K562 (cell line): ENCODE measurements at places on chromosomes 1 and 21. TPM values are rescaled to one million over a fixed set of nuclear protein-coding genes. Genes with fewer than 3 reads are reported as not detected.

The PDE9A gene
- total RNA-seq: 0.27 TPM in 1 of 2 replicates, not detected in the other

The CCDC28B gene
- total RNA-seq: 48.0 and 50.6 TPM in 2 replicates

The TDRD5 gene
- 0.07 and 0.33 TPM in 2 replicates for total RNA-seq

DNA sequence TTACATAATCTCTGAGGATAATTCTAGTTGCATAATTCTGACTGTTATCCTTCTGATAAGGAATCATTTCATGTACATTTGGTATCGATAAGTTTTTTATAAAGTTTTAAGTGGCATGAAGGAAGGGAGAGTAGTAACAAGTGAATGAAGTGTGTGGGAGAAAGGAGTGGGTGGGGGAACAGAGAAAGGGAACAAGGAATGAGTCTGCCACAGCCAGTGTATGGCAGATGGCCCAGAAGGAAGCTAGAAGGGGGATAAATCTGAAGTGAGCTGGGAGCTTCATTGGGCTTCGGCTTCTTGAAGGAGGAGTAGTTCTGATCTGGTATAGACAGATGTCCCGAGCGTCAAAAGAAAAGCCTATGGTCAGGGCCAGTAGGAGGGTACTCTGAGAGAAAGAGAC lies 18.6 kb downstream of the ZBTB40 start:
- DNase-seq: no peak

GRCh38 chr1:178048426-178048825 lies 45.5 kb upstream of the RASAL2 start:
- DNase-seq: no peak

DNA sequence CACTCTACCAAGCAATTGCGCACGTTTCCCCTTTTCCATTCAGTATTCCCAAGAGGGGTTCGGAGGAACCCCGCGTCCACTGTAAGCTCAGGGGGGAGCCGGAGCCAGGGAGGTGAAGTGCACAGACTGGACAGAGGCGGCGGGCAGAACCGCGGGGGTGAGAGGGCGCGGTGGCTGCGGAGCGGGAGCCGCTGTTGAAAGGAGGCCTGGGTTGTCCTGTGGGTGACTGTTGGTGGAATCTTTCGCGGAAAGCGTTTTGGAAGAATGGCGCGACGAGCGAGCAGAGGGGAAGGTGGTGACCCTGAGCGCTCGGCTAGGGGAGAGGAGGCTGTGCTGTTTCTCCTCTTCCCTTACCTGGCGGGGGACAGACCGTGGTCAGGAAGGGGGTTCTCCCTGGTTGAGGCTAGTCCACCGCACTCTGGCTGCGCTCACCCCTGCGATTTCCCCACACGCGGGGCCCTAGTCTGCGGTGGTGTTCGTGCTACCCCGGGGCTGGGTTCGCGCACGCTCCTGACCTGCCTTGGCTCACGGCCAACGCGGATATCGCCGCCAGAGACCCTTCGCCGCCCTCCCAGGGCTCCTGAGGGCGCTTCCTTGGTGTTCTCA lies 92.8 kb downstream of the PRKAB2 start:
- DNase-seq: no peak
